Activated CD8-positive, alpha-beta memory T cell treated with anti-CD3 and anti-CD28 coated beads for 24 hours (primary cell): ENCODE measurements at places on chromosomes 11 and 22.

DNA sequence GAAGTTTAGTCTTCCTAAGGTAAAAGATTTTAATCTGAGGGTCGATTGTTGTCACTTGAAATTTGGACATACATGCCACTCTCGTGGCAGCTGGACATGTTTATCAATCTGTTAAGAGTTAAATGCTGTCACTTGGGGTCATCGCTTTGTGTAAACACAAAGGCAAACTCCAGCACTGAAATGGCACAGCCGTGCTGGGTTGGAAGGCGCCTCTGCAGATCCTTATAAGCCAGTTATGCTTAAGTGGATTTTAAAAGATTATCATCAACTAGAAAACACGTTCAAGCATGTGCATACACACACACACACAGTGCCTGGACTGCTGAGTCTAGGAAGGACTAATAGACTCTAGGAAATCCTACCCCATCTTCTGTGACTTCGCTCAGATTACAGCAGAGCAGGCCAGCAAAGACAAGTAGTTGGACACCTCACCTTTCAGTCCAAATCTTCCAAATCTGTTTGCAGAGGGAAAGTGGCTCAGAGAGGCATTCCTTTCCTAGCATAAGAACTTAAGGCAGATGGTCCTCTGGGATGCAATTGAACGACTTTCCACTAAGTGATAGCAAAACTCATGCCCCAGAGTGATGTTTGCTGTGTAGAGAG, 83.7 kb downstream of the CACNG2 start:
- DNase-seq: no peak

DNA sequence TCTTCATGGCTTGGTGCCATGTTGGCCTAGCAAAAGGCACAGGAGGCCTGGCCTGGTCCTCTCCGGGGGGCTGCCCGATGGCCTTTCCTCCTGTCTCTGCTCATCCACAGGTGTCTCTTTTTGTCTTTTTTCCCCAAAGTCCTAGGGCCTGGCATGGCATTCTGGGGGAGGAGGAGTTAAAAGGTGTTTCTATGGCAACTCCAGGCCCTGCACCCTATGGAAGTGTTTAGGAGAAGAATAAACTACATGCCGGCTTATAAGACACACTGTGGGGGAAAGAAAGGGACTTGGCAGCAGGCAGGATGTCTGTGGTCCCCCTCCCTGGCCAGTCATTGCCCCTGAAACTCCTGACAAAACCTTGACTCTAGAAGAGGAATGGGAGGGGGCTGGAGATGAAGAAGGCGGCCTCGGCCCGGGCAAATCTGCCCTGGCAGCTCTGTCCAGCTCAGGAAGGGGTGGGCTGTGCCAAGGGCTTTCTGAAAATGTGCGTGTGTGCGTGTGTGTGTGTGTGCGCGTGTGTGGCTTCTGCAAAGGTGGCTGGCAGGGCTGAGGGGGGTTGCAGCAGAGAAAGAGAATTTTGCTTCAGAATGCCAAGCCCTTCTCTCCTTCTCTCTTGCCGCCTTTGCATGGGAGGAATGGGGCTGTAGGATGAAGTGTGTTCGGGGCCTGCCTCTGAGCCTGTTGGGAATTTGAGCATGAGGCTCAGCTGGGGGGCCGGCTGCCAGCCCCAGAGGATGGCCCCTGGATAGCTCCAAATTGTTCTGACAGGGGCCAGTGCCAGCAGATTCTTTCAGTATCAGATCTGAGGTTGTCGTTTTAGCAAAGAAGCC, 3.2 kb downstream of the TIMP3 start:
- DNase-seq: no peak

GRCh38 chr11:19380375-19380774, 139.6 kb upstream of the E2F8 start:
- DNase-seq: no peak

DNA sequence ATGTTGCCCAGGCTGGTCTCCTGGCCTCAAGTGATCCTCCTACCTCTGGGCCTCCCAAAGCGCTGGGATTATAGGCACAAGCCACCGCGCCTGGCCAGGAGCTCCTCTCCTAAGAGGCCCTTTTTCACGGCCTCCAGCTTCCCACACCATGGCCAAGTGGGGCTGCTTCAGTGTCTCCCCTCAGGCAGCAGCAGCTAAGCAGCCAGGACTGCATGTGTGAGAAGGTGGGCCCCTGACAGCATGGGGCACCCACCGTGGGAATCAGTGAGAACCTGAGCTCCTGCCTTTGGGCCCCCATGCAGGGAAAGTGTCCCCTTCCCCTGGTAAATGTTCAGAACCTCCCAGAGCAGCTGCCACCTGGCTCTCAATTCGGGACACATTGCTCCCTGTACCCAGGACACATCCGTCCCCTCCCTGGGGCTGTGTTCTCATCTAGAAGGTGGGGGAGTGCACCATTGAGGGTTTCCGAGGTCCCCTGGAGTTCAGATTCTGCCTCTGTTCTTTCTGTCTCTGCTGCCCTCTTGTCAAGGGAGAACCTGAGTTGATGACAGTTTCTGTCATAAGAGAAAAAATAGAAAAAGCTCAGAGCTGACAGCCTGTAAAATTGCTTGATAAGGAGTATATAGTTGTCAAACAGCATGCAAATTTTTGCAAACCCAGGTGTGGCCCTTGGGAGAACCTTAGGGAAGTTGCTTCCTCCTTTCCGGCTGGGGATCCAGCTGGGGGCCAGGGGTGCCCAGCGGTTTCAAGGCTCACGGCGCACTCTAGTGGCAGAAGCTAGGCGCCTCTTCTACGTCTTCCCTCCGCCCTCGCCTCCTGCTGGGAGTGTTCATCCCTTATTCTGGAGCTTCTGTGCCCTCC, 29.7 kb downstream of the FAM83F start:
- DNase-seq: peak; percentile 83

DNA sequence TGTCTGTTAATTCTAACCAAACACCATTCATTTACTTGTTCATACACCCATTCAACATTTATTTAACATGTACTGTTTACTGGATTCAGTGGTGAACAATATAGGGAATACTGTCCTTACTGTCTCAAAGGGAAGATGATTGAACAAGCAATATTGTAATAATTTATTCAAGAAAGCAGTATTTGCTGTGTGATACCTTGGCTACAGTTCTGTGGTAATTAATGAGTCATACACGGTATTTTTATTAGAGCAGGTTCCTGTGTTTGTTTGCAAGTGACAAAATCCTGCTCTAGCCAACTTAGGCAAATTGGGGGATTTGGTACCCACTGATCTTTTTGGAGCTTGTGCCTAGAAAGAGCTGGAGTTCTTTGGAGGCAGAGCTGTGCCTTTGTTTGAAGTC, 15.7 kb downstream of the PIH1D2 start:
- no peak for DNase-seq

GRCh38 chr22:20523086-20523983, 15.9 kb downstream of the MED15 start:
- DNase-seq: no peak

- no peak for DNase-seq
Measured at GRCh38 chr22:38761202-38762162, 5.7 kb upstream of the SUN2 start.

DNA sequence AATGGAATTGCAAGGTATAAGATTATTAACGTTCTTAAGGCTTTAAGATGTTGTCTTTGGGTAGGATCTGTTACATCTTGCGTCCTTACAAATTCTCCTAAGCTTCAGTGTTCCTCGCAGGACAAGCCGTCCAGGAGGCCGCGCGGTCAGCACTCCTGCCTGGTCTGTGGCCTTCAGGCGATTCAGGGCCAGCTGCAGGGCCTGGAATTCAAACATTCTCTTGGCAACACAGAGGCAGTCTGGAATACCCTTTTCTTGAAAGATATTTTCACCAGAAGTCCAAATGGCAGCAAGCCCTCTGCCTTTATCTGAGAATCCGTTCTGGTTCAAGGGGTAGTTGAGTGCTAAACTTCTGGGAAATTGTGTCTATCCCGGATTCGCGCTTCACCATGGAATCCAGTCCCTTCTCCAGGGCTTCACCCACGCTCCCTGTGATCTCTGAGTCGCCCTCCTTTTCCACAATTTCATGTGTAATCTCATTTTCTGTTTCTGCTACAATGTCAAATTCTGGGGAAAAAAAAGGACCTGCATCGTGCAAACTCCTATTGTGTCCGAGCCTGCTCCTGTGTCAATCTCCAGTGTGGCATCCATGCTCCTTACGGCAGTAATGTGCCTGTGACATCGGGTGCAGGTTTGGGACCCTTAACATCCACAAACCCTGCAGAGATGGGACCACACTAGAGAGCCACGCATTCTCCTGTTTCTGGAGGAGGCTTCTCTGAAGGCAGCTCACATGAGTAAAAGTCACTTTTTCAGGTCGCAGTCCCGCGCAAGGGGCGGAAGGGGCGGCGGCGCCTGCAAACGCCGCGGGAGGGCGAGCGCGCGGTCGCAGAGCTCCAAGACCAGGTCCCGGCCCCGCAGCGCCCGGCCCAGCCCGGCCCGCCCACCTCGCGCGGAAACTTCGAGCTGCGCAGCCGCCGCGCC, 25.4 kb upstream of the SORL1 start:
- DNase-seq: peak; percentile 80

DNA sequence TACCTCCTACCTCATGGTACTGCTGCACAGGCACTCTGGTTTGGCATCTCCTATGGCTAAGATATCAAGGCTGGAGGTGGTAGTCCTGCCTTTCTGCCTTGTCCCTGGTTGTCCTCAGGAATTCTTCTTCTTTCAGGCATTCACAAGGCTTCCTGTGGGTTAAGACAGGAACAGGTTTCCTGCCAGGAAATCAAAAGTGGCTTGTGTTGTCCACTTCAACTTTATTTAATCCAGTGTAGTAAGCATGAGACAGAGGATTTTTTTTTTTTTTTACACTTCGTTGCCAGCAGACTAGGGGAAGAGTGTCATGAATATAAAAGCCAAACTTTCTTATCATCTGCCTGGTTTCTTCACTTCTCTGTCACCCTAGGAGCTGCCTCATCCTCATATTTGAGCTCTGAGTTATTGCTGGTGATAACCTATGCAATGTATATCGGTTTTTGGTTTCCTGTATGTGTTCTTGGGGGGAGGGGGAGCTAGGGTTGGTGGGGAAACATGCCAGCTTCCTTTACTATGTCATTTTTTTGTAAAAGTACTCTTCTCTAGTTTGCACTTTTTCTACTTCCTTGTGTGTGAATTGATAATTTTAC, 50.2 kb downstream of the XKR3 start:
- no peak for DNase-seq

- DNase-seq: no peak
Measured at GRCh38 chr22:47847131-47847890, 1084.9 kb downstream of the TBC1D22A start.

DNA sequence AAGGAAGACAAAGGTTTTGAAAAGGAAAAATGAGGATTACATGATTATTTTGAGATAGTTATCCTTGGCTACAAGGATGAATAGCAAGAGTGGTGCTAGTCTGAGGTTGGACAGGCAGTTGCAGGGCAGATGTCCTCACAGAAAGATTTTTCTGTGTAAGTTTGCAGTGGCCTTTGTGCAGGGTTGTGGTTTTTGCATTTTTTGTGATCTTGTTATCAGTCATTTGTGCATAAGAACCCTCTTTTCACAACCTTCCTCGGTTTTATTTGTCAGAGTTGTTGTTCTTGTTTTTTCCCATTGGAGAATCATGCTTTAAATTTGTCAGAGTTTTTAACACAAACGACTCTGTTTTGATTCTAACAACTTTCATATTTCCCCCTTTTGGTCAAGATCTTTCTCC, 1.4 kb downstream of the CCDC134 start:
- no peak for DNase-seq

DNA sequence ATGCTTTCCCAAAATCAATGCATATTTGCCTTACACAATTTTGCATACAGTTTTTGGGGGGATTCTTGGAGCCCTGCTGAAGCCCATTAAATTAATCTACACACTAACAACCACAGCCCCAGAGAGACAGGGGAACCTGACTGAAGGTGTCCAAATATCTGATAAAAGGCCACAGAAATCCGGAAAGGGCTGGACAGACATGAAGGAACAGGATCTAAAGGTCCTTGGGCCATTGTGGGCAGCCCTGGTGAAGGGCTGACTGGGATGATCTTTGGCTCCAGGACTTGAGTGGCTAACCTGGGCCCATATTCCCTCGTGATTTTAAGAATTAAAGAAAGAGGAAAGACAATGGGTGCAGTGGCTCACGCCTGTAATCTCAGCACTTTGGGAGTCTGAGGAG, 6.8 kb upstream of the WDR74 start:
- no peak for DNase-seq
